ENCODE measurements at places on chromosomes 1 and 21.

DNA sequence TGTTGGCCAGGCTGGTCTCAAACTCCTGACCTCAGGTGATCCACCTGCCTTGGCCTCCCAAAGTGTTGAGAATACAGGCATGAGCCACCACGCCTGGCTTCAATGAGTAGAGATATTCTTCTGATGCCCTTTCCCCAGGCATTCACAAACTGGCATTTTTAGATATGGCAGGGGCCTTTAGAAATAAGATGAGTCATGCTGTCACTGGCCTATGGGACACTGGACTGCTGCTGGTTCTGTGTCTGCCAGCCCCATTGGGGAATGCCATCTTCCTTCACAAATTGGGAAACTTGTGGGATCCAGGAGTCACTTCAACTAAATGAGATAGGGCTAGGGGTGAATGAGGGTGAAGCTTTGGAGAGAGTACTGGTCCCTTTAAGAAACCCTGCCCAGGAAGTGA lies 16.0 kb downstream of the KLHDC8A start:
- no peak for DNase-seq

DNA sequence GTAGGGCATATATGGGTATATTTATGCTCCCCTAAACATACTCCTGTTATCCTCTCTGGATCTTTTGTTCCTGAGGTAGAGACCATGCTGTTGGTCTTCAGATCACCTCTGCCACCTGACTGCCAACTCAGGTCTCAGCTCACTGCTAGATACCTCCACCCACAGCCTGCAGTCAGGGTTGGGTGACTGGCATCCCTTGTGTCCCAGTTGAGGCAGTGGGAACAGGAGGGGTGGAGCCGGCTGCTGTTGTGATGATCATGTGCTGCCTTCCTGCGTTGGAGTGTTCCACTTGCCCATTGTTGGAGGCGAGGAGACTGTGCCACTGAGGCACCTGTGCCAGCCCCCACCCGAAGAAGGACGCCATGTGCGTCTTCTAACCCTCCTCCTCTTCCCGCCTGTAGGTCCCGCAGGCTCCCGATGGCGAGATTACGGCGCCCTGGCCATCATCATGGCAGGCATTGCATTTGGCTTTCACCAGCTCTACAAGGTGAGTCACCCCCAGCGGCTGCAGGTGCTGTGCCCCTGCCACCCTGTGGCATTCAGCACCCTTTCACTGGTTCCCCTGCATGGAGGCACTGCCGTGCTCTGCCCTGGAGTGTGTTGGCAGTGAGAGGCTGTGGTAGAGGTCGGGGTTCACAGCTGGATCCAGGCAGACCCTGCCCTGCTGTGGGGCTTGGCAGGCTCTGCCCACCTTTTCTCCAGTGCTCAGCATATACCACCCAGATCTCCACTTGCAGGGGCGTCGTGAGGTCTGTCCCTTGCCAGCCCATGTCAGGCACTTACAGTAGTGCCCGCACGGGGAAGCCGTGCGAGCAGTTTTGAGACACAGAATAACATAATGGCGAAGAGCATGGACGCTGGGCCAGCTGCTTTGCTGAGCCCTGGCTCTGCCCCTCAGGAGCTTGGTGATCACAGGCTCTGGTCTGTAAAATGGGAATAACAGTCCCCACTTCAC lies 143.5 kb downstream of the PEX14 start:
- no peak for DNase-seq

DNA sequence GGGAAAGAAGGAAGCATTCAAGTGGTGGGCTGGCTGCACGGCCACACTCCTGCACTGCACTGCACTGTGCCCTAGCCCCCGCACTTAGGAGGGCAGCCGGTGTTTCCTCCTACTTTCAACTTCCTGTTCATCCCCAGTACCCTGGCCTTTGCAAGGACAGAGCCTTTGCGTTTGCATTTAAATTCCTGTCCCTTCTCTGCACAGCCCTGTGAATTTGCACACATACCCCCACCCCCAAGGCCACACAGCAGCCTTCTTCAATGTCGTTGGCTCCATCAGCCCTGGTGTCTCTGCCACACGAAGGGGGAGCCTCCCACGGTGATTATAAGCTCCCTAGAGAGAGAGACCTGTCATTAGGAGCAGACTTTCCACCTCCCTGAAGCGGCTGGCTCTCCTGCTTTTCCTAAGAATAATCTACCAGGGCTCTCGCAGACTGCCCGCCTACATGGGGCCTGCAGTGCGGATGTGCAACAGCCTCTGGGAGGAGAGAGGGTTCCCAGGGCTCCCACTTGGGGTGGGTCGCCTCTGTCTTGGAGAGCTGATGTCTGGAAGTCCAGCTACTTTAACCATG lies 13.2 kb upstream of the SLC45A3 start:
- DNase-seq, result no peak

- DNase-seq, result no peak
Measured at GRCh38 chr1:175969231-175969630, 225.8 kb upstream of the TNR start.

GRCh38 chr1:71964188-71964587 lies 318.2 kb downstream of the NEGR1 start:
- DNase-seq, result no peak
